ENCODE measurements at places on chromosomes 2 and 18. TPM values are rescaled to one million over a fixed set of nuclear protein-coding genes. Genes with fewer than 3 reads are reported as not detected.
A peak's percentile ranks its signal among the peaks of the same experiment; 100 is the strongest.

The SIX2 gene
- total RNA-seq, result 0.91 TPM

The PARD6G gene
- total RNA-seq, result 2.0 TPM

DNA sequence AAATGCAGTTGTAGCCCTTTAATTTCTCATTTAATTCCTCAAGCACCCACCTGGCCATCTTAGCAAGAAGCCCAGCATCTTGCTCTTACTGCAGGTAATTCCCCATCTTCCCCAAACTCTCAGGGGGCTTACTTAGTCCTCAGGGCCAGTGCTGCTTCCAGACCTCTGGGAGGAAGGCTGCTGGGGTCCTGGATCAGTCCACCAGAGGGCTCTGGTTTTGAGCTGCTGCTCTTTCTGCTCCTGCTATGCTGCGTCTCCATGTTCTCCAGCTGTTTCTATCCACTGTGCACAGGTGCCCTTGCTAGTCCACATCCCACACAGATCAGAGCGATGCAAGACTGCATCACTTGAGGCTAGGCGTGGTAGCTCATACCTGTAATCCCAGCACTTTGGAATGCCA is 34.5 kb upstream of the TMEM87B start:
- DNase-seq, result no peak
- H3K36me3 ChIP-seq, result peaks cover 35% of the 10 kb centered on the region
- H3K27me3 ChIP-seq, result no peaks in the 10 kb centered on the region
- no peaks in the 10 kb centered on the region for H3K4me1 ChIP-seq
- H3K4me3 ChIP-seq, result no peak overlapping the region

DNA sequence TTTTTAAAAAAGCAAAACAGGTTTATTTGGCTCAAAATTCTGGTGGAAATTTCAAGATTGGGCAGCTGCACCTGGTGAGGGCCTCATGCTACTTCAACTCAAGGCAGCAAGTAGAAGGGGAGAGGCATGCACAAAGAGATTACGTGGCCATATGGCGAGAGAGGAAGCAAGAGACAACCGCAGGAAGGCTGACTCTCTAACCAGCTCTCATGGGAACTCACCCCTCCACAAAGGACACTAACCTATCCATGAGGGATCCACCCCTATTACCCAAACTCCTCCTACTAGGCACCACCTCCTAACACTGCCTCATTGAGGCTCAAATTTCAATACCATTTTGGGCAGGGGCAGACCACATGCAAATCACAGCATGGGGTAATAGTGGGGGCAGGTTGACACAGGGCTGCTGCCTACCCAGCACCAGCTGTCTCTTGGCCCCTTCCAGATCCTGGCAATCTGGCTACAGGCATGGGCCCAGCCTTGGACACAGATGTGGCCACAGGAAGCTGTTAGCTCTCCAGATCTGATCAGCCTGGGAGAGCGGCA is 2.0 kb upstream of the CAPN10 start:
- peak overlapping the region; percentile 98 for H3K4me3 ChIP-seq
- DNase-seq, result peak; percentile 7
- peaks cover 68% of the 10 kb centered on the region for H3K4me1 ChIP-seq
- H3K27me3 ChIP-seq, result no peaks in the 10 kb centered on the region

GRCh38 chr2:101026253-101026701 is 24.2 kb downstream of the RPL31 start:
- H3K4me3 ChIP-seq, result no peak overlapping the region
- peaks cover 90% of the 10 kb centered on the region for H3K36me3 ChIP-seq
- H3K27me3 ChIP-seq, result no peaks in the 10 kb centered on the region
- no peak overlapping the region for H3K27ac ChIP-seq

GRCh38 chr2:121085801-121086200 is 199.2 kb downstream of the TFCP2L1 start:
- H3K4me3 ChIP-seq, result no peak overlapping the region
- no peak overlapping the region for H3K27ac ChIP-seq
- peaks cover 43% of the 10 kb centered on the region for H3K27me3 ChIP-seq
- DNase-seq, result no peak
- no peaks in the 10 kb centered on the region for H3K36me3 ChIP-seq

DNA sequence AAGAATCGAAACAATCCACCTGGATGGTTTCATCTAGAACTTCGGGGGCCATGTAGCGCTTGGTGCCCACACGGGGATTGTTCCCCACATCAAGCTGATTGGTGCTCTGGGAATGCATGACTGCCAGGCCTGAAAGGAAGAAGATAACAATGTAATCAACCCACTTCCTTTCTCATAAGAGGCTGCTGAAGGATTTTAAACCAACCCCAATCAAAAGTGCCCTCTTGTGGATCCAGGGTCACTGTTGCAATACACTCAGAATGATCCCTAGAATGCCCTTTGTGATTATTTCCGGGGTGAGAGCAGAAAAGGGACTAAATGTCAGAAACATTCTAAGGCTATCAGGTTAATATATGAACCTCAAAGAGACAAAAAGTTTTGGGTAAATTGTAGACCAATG is 115.2 kb downstream of the ACVR1 start:
- H3K27ac ChIP-seq, result no peak overlapping the region
- no peak for DNase-seq
- no peaks in the 10 kb centered on the region for H3K4me1 ChIP-seq
- H3K4me3 ChIP-seq, result no peak overlapping the region
- no peaks in the 10 kb centered on the region for H3K27me3 ChIP-seq
- peaks cover 95% of the 10 kb centered on the region for H3K36me3 ChIP-seq

DNA sequence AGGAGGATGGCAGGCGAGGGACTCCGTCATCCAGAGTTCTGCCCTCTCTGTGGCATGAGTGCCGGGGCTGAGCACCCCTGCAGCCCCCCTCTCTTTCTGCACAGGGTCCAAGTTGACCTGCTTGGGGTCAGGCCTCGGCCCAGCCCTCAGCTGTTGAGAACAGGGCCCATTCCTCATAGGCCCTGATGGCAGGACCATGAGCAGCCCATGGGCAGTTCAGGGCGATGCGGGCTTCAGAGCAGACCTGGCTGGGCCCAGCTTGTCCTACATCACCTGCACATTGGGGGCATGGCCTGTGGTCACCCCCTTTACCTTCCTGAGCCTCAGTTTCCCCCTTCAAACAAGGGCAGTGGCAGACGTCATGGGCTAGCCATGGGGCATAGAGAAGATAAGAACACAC is 238.1 kb downstream of the SEPTIN10 start:
- no peaks in the 10 kb centered on the region for H3K27me3 ChIP-seq
- H3K36me3 ChIP-seq, result peaks cover 20% of the 10 kb centered on the region
- H3K27ac ChIP-seq, result peak overlapping the region; percentile 45
- H3K4me3 ChIP-seq, result no peak overlapping the region
- H3K4me1 ChIP-seq, result peaks cover 31% of the 10 kb centered on the region

GRCh38 chr2:8506746-8507145 is 175.1 kb upstream of the ID2 start:
- H3K4me1 ChIP-seq, result peaks cover 27% of the 10 kb centered on the region
- no peaks in the 10 kb centered on the region for H3K27me3 ChIP-seq
- no peak overlapping the region for H3K27ac ChIP-seq
- H3K36me3 ChIP-seq, result no peaks in the 10 kb centered on the region
- DNase-seq, result no peak
- no peak overlapping the region for H3K4me3 ChIP-seq

DNA sequence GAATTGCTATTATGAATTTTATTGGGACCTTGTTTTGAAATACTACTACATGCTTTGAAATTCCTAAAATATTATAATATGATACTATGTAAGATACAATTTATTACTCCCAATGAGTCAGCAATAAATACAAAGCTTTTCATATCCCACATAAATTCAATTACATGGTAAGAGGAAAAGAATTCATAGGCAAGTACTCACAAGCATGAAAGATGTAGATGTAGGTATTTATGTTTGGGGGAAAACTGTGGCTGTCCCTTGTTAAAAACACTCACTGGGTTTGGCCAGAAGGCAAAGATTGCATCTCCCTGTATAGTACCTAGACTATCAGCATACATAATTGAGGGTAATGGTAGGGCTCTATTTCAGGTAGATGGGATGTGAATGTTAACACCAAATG is 90.4 kb downstream of the MBD2 start:
- H3K27ac ChIP-seq, result no peak overlapping the region
- no peak for DNase-seq
- no peaks in the 10 kb centered on the region for H3K27me3 ChIP-seq
- H3K4me3 ChIP-seq, result no peak overlapping the region
- H3K4me1 ChIP-seq, result peaks cover 7% of the 10 kb centered on the region
